ENCODE measurements at places on chromosomes 4 and X.

DNA sequence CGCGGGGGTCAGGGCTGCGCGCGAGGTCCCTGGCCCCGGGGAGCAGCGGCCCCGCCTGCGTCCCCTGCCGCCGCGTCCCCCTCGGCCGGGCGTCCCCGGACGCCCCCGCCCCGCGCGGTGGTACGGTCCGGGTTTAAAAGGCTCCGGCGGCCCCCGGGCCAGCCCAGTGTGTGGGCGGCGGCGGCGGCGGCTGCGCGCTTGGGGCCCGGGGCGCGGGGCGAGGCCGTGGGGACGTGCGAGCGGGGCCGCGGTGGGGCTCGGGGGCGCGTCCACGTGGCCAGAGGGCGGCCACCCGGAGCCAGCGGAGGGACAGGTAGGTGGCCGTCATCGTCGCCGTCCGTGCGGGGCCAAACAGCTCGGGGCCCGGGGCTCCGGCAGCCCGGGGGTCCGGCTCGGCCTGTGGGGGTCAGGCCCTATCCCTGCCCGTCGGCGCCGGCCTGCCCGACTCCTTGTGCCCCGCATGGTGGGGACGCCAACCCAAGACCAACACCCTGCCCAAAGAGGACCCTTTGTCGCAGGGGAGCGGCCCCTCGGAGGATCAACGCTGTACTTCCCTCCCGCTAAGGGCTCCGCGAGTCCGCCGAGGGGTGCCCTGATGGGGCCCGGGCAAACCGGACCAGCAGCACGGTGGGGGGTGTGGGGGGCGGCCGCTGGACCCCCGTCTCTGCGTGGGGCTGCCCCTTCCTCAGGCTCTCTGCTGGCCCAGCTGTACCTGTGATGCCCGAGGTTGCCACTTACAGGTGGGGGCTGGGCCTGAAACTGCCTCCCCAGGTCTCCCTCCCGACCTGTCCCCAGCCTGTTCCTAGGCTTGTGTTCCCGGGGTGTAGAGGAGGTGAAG is at the start of gene PLXNA3:
Gene PLXNA3 (plus strand): TSS at position 166 of the 838 bp plus-strand sequence. CDS start 1,903 bp downstream, outside the sequence.
- DNase-seq = peak; percentile 62

DNA sequence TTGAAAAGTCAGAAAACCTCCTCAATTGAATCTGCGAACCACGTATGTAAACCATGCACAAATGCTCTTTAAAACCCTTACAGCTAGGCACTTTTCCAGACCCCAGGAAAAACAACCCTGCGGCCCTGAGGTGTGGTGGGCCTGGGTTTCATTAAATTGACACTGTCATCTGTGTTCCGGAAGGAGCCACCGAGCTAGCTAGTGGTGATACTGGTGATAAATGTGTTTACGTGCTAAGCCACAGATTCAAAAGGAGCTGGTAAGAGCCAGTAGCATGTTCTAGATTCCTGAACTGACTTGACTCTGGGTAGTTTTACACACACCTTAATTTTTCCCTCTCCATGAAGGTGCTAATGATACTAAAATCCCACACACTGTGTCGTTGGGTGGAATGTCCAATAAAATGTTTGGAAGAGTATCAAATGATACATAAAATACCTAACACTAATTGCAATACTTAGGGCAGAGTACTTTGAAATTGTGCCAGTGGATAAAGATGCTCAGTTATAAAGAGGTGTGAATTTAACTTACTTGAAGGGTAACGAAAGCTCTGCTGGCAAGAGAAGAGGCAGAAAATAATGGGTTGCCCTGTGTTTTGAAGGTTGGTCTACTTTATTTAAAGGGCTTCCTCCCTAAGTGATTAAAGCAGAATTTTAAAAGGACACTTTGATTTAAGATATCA is 8.5 kb downstream of the SMS start:
- no peak for DNase-seq

- DNase-seq = no peak
These were observed 74.5 kb upstream of the BOD1L1 start for GRCh38 chr4:13701937-13702446.

GRCh38 chr4:69536558-69536957 is 40.9 kb upstream of the UGT2B4 start:
- no peak for DNase-seq

DNA sequence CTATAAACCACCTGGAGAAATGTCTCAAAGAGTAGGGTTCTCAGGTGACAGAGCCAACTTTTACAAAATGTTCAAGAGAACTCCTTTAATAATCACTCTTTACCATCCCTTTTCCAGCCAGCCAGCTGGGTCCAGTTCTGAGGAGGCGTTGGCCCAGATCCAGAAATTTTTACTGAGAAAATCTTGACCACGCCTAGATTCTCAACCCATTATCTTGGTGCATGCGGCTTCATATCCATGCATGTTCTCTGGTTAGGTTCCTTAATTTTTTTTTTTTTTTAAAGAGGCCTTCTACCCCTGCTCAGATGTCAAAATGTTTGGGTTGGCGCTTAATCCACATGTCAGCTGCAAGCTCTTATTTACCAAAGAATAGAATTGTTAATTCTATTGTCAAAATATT is 12.0 kb upstream of the MAP7D2 start:
- no peak for DNase-seq

DNA sequence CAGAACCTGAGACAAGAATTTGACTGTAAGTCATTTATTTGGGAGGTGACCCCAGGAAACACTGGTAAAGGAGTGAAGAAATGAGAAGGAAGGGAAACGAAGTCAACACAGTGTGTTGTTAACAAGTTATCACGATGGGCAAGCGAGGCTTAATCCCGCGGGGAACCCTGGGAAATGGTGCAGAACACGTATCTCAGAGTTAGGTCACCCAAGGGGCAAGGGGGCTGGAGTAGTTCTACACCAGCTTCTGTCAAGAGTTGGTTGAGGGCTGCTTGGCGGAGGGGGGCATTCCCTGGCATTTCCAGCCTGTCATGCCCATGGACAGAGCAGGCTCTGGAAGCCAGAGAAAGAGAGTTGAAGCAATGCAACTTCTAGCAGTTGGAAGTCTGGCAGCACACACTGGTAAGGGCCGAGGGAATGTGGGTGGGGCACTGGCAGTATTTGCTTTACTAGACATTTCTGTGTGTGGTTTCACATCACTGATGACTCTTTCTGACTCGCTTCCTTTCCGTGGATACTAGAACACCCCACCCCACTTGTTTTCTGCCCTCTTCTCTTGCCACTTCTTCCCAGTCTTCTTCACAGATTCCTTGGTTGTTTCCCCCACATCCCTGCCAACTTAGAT is 52.2 kb upstream of the ADGRG2 start:
- DNase-seq = no peak

DNA sequence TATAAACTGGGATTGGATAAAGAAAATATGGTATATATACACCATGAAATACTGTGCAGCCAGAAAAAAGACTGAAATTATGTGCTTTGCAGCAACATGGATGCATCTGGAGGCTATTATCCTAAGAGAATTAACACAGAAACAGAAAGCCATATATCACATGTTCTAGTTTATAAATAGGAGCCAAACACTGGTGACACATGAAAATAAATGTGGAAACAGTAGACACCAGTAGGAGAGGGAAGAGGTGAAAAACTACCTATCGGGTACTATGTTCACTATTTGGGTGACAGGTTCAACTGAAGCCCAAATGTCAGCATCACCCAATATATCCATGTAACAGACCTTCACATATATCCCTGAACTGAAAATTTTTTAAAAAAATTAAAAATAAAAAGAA is 725.1 kb downstream of the C4orf33 start:
- DNase-seq = no peak

DNA sequence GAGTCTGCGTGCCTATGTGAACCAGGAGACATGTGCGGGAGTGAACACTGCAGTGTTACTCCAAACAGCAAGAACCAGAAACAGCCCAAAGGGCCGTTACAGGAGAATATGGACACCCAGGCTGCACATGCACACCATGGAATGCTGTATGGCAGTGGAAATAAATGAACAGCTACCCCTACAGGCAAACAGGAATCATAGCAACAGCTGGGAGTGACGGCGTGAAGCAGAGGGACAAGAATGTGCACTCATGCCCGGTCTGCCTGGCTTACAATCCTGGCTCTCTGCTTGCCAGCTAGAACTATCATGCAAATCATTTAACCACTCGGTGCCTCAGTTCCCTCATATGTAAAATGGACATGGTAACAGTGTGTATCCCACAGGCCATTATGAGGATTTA is 16.6 kb downstream of the GPKOW start:
- no peak for DNase-seq

GRCh38 chr4:189787216-189788031 is 153.2 kb upstream of the FRG1 start:
- no peak for DNase-seq

DNA sequence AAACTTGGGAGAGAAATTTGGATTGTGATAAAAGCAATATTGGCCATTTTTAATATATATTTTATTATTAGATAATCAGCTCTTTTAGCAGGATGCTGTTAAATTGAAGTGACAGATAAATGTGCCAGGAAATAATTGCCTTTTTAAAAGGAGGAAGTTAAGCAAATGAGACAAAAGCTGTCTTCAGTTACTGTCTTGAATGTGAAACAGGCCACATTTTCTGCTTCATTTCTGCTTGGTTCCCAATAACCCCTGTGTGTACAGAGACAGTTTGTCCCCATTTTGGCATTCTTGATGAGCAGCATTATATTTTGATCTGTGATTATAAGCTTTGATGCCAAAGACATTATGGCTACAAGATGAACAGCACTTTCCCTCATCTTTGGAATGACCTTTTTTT is 953 bp downstream of the EPGN start:
- no peak for DNase-seq

- no peak for DNase-seq
These were observed 384.0 kb downstream of the CENPC start for GRCh38 chr4:67161311-67161710.

DNA sequence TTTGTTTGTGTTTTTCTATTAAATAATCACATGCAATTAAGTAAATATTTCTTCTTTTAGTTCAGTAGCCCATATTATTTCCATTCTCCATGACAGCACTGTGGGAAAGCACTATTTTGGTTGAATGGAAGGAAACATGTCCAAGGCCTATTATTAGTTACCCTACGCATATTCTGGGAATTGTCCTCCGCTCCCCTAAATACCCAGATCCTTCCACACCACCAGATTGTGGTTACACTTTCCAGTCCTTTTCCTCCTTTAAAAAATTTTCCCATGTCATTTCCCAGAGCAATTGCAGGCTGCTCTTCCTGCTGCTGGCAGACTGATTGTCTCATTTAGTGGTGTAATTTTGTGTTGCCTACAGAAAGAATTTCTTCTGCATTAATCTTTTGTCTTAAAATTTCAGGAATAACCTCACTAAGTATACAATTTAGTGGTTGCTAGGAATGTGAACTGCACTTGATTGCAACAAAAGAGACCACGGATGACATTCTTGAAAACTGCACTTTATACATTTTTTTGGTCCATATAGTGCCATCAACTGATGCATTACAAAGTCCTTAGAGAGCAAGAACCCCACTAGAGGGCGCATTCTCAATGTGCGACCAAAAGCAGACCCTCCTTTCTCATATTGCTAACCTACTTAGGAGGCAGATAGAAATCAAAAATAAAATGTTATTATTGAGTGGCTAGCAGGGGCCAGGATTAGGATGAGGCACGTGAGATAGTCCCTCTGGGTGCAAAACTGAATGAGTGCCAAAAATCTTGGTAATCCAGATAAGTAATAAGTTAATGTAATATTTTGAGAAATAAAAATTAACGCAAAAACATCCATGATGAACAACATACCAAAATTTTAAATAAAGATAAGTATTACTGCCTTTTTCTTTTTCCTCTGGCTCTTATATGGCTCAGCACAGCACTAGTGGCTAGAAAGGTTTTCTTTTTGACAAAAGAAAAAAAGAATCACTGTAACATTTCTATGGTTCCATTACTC is 98.8 kb upstream of the IQCM start:
- no peak for DNase-seq

GRCh38 chr4:7120341-7120740 is 52.5 kb upstream of the GRPEL1 start:
- DNase-seq = no peak

DNA sequence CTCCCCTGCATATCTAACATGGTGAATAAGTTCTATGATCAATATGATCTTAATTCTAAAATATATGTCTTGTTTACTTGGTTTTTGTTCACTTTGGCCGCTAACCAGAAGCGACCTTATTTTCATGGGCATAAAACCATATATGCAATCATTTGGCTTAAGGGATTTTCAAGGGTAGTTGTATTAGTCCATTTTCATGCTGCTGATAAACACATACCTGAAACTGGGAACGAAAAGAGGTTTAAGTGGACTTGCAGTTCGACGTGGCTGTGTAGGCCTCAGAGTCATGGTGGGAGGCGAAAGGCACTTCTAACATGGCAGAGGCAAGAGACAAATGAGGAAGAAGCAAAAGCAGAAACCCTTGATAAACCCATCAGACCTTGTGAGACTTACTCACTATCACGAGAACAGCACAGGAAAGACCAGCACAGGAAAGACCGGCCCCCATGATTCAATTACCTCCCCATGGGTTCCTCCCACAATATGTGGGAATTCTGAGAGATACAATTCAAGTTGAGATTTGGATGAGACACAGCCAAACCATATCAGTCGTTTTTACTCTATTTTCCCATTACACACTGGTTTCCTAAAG is 114.3 kb upstream of the CPEB2 start:
- DNase-seq = no peak

DNA sequence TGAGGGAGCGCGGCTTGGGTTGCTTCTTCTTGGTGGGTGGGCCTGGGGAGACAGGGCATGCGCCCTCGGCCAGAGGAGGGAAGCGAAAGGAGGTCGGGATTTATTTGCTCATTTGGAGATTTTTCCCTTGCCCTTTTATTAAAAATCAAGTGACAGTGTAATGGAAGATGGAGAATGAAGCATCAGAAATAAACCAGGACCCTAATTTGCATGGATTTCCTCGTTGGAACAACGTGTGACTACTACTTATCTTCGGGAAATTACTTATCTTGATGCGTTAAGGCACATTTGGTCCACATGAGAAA is 709 bp upstream of the CLOCK start:
- DNase-seq = no peak

GRCh38 chr4:103895876-103896465 is 176.2 kb upstream of the TACR3 start:
- no peak for DNase-seq

GRCh38 chrX:118189000-118189399 is 72.4 kb upstream of the KLHL13 start:
- no peak for DNase-seq
